ENCODE measurements at places on chromosomes 2 and 18.

DNA sequence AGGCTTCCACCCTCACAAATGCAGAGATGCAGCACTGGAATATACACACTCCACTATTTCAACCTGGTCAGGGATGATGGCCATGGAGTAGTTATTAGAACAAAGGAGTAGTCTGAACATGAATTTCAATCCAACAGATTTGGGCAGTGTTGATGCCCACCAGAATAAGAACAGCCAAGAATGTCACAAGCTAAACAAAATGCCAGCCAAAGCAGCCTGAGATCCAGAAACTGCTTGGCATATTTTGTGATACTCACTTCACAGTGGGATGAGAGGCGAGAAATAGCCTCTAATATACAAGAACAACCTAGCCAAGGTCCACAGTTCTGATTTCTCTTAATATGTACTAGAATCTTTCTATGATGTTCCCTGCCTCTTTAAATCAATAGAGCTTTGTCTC lies 58.6 kb upstream of the KLF7 start:
- no peak for DNase-seq

DNA sequence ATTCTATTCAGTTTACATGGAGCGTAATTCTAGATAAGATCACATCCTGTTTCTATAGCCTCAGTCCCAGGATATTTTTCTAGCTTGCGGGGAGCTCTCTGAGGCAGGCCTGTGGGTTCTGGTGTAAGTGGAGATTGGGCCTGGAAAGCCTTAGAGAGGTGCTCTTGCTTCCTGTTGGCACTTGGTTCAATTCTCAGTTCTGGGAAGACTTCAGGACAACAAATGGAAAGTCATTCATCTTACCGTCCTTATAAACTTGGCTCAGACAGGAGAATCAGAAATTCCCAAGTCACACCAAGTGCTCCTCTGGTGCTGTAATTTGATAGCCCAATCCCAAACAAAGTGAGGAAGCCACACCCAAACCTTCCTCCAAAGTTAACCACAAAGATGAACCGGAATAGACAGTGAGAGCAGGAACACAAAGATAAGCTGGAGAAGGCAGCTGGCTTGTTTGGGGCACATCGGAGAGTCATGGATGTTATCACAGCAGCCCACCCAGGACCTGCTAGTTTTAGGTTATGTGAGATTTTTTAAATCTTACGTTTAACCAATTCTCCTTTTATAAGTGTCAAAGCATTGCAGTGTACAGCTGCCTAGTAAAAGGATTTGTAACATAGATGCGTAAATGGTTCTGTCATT lies 144.3 kb upstream of the MAP3K20 start:
- no peak for DNase-seq

DNA sequence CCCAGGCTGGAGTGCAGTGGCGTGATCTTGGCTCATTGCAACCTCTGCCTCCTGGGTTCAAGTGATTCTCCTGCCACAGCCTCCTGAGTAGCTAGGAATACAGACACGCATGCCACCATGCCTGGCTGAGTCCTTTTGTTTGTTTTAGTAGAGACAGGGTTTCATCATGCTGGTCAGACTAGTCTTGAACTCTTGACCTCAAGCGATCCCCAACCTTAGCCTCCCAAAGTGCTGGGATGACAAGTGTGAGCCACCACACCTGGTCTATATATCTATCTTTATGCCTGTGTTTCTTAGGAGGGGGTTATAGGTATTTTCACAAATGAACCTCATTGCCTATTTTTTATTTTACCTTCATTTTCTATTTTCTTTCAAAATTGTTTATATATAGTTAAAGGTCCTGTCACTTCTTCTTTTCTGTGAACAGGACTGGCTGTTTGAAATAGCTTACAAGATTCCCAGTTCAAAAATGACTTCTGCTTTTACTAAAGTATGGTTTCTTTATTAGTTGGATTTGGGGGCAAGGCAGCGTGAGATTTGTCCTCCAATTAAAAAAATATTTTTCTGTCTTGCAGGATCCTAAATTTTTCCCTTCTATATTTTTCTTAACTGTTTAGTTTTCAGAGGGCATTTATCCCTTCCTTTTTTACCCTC lies 16.4 kb upstream of the MARCHF7 start:
- DNase-seq = no peak

- DNase-seq = no peak
Measured at GRCh38 chr2:69954084-69954483, 7.3 kb downstream of the ASPRV1 start.

- no peak for DNase-seq
Measured at GRCh38 chr2:222743251-222743812, 71.9 kb downstream of the MOGAT1 start.

GRCh38 chr18:28175150-28175929 lies 1.6 kb downstream of the CDH2 start:
- no peak for DNase-seq

DNA sequence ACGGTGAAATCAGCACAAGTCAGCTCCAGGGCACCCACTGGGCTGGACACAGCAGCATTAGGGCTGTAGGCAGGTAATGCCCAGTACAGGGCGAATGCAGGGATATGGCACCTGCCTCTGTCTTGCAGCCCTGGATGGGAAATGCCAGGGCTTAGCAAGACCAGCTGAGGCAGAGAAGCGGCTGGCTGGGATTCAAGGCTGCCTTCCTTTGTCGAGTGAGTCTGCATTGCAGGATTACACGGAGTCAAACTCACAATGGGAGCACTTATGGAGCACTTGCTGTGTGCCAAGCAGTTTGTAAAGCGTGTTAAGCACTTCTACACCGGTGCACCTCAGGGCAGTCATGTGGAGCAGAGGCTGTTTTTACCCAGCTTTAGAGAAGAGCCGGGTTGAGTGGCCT lies 87.3 kb upstream of the HDAC4 start:
- DNase-seq = no peak

- DNase-seq = no peak
Measured at GRCh38 chr2:217398101-217398500, 538.2 kb upstream of the TNP1 start.

- no peak for DNase-seq
Measured at GRCh38 chr2:41579806-41580205, 468.0 kb upstream of the PKDCC start.

DNA sequence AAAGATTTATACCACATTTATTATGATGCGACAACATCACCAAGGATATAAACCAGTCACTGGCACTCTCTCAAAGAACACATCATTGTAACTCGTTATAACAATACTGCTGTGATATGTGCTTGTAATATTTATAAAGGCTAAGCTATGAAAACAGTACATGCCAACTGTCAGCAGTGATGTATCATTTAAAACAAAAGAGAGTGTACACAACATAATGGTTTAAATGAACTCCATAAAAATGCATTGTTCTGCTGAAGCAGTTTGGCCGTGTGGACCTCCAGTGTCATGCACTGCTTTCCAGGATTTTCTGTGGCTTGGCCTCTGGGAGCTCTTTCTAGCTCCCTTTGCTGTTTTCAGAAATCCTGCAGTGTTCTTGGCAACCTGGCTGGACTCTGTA lies 215.6 kb downstream of the MTX2 start:
- no peak for DNase-seq

- no peak for DNase-seq
Measured at GRCh38 chr2:138931284-138932256, 151.4 kb upstream of the NXPH2 start.

Data from GM18507 (cell line).